ENCODE measurements at places on chromosomes 13 and 19.

GRCh38 chr13:91053318-91054065, 294.0 kb upstream of the MIR17HG start:
- no peak for DNase-seq

- no peak for DNase-seq
Measured at GRCh38 chr19:41933693-41934426, 5.6 kb upstream of the ERFL start.

GRCh38 chr19:4369888-4370260, 26.5 kb downstream of the MPND start:
- DNase-seq: no peak

- DNase-seq: no peak
Measured at GRCh38 chr13:79352107-79352506, 53.9 kb downstream of the RBM26 start.

DNA sequence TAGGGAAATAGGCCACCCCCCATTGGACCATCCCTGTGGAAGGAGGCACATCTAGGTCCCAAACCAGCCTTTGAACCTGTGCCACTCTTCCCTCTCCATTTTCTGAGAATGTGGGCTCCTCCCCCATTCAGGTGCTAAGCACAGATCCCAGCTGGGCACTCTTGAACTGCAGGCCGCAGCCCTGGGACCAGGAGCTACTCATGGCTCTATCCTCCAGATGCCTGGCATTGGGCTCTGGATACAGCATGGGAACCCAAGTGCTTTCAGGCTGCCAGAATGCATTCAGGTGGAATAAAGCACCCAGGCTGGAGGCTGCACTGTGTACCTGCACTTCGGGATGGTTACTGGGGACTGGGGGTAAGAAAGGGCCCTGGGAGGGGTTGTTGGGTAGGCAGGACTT, 1372.3 kb upstream of the SPRY2 start:
- DNase-seq: no peak

GRCh38 chr13:26382366-26382765, 128.4 kb downstream of the CDK8 start:
- no peak for DNase-seq

DNA sequence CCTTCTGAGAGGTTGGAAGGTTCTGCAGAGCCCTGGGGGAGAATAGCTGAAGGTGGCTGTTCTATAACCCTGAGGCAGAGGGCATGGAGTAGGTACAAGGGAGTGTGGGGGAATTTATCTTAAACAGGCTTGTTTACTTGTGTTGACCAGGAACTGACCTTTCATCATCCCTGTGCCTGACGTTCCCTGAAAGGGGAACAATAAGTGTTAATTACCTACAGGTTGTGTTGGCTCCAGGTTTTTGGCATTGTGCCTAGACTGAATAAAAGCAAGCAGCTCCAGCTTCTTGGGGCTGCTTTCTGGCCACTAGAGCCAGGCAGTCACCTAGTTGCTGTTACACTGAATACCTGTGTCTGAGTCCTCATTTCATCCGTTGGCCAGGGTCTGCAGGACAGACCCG, 60.0 kb downstream of the ZNF627 start:
- no peak for DNase-seq

- no peak for DNase-seq
Measured at GRCh38 chr13:26539738-26540292, 17.7 kb upstream of the WASF3 start.

DNA sequence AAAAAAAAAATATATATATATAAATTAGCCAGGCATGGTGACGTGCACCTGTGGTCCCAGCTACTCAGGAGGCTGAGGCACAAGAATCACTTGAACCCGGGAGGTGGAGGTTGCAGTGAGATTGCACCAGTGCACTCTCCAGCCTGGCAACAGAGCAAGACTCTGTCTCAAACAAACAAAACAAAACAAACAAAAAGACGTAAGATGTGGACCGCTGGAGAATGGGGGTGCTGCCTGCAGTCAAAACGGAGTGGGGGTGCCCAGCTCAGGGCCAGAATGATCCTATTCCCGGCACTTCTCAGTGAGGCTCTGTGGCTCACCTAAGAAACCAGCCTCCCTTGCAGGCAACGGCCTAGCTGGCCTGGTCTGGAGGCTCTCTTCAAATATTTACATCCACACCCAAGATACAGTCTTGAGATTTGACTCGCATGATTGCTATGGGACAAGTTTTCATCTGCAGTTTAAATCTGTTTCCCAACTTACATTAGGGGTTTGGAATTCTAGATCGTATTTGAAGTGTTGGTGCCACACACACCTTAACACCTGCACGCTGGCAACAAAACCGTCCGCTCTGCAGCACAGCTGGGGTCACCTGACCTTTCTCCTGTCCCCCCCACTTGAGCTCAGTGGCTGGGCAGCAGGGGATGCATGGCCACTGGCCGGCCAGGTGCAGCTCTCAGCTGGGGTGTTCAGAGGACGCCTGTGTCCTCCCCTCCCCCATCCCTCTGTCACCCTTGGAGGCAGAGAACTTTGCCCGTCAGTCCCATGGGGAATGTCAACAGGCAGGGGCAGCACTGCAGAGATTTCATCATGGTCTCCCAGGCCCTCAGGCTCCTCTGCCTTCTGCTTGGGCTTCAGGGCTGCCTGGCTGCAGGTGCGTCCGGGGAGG, at the start of gene F7:
Gene F7, plus strand, starts transcription at position 760 of the 889 bp plus-strand sequence. Its CDS starts 51 bp downstream, at position 811.
- no peak for DNase-seq

DNA sequence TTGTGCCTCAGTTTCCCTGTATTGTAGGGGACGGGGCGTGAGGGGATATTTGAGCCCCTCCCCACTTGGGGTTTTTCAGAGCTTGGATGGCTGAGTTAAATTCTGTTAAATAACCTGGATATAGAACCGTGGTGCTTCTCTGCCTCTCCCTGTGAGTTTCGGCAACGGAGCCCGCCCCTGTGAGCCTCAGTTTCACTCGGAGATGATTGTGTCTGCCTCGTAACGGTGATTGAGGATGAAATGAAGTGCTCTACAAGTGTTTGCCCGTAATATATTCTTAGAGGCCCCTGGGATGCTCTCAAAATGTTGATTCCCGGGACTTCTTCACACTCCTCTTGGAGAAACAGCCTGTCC, 509 bp downstream of the KXD1 start:
- peak; percentile 16 for DNase-seq

Data from GM03348 (cell line).